Adrenal gland (tissue), 19 donors: ENCODE measurements at places on chromosomes 4 and X. TPM values are rescaled to one million over a fixed set of nuclear protein-coding genes. Genes with fewer than 3 reads are reported as not detected.

- H3K4me3 ChIP-seq = no peak overlapping the region
- H3K27me3 ChIP-seq = no peaks in the 10 kb centered on the region
- no peak overlapping the region for H3K27ac ChIP-seq
- no peak for DNase-seq
- no peaks in the 10 kb centered on the region for H3K36me3 ChIP-seq
These were observed 332.8 kb downstream of the SH2D1A start for GRCh38 chrX:124679199-124679598.

- no peak overlapping the region for H3K4me3 ChIP-seq
- H3K36me3 ChIP-seq = no peaks in the 10 kb centered on the region
- no peak for DNase-seq
- no peaks in the 10 kb centered on the region for H3K27me3 ChIP-seq
- no peaks in the 10 kb centered on the region for H3K4me1 ChIP-seq
- no peak overlapping the region for H3K27ac ChIP-seq
These were observed 237.8 kb downstream of the EVC2 start for GRCh38 chr4:5470318-5471198.

DNA sequence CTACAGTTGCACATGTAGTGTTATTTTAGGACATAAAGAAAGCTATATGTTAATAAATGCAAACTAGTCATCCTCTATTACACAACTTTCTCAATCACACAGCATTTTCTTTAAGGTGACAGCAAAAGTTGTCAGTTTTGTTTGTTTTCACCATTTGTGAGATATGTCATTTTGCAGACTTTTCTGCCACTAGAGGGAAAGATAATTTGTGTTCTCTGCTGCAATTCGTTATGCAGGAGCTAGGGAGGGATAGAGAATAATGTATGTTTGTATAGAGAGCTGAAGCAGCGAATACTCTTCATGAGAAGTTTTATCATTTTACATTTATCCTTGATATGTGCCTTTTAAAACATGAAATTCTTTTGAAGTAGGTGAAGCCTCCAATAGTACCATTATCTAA lies 670.6 kb upstream of the ATOH1 start:
- H3K4me3 ChIP-seq = no peak overlapping the region
- H3K4me1 ChIP-seq = no peaks in the 10 kb centered on the region
- no peak overlapping the region for H3K27ac ChIP-seq
- H3K36me3 ChIP-seq = no peaks in the 10 kb centered on the region
- no peaks in the 10 kb centered on the region for H3K27me3 ChIP-seq
- DNase-seq = no peak

DNA sequence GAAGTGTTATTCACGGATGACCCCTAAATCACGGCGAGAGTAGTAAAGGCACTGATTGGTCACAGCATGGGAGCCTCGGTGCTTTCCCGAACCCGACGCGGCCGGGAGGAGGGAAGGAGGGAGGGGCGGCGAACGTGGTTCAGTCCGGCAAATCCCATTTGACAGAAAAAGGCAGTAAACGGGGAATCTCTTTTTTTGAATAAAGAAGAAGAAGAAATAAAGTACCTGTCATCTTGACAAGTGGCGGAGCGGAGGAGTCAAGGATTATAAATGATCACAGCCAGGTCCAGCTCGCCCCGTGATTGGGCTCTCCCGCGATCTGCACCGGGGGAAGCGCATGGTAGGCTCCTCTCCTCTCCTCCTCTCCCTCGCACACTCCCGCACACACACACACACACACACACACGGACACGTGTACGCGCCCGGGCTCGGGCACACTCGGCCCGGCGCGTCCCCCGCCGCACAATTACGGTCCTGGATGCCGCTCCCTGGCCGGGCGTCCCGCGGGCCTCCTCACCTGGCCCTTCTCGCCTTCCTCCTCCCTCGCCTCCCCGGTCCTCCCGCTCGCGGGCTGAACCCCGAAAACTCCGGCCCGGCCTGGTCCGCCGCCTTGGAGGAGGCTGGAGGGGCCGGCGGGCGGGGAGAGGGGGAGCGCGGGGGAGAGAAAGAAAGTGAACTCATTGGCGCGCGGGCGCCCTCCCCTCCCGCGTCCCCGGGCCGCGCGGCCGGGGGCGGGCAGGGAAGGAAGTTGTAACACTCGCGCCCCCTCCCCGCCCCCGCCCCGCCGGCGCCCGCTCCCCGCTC lies 99.2 kb upstream of the TENM3 start:
- H3K36me3 ChIP-seq = no peaks in the 10 kb centered on the region
- no peaks in the 10 kb centered on the region for H3K27me3 ChIP-seq
- peak; percentile 75 for DNase-seq
- H3K27ac ChIP-seq = peak overlapping the region; percentile 80

GRCh38 chr4:129453524-129454200 lies 357.7 kb downstream of the C4orf33 start:
- H3K27me3 ChIP-seq = no peaks in the 10 kb centered on the region
- H3K27ac ChIP-seq = no peak overlapping the region
- no peaks in the 10 kb centered on the region for H3K36me3 ChIP-seq
- no peaks in the 10 kb centered on the region for H3K4me1 ChIP-seq
- H3K4me3 ChIP-seq = no peak overlapping the region

DNA sequence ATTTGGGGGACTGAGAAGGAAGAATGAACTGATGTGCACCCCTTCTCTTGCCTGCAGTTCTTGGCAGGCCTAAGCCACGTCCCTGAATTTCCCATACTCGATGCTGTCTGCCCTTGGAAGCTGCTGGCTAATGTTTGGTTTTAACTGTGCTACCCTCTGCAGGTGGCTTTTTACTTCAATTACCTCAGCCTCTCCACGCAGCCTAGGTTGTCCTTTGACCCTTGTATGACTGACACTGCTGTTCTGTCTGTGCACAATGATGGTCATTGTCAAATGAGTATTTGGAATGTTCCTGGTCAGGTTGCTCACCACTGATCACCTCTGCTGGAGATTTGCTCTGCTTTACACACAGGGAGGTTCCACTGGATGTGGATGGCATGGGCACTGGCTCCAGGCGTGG lies 137.1 kb downstream of the ZNF518B start:
- H3K27me3 ChIP-seq = no peaks in the 10 kb centered on the region
- H3K27ac ChIP-seq = no peak overlapping the region
- H3K36me3 ChIP-seq = no peaks in the 10 kb centered on the region
- H3K4me1 ChIP-seq = no peaks in the 10 kb centered on the region

DNA sequence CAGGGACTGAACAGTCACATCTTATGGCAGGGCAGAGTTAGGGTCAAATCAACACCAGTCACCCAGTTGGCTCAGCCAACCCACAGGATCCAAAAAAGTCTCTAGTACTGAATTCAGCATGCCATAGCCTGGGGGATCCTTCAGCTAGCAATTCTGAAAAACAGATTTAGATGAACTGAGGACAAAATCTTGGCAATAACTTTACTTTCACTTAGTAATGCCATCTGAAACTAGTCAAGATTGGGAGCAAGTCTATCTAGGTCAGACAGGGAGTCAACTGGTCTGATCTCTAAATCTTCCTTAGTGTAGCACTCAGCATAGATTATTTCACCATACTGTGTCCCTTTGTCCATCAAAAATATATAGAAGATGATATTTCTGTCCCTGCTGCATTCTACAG lies 76.0 kb downstream of the HHIP start:
- H3K27ac ChIP-seq = no peak overlapping the region
- DNase-seq = no peak
- H3K4me1 ChIP-seq = no peaks in the 10 kb centered on the region

DNA sequence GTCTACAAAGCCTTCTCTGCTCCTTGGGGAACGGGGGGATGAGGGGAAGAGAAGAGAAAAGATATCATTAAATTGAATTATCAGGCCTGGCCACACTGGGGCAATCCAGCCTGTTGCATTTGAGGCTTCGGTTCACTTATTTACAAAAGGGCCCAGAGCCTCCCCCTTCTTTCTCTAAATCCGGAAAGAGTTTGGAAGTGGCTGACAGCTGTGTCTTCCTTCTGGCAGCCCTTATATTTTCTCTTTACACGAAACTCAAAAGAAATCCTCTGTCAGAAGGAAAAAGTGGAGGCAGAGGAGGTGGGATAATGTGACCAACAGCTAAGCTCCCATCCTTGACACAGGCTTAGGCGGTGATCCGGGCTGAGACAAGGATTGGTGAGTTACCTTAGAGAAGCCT lies 158.3 kb upstream of the TAPT1 start:
- H3K27me3 ChIP-seq = no peaks in the 10 kb centered on the region
- H3K36me3 ChIP-seq = no peaks in the 10 kb centered on the region
- H3K4me1 ChIP-seq = no peaks in the 10 kb centered on the region
- no peak overlapping the region for H3K27ac ChIP-seq

DNA sequence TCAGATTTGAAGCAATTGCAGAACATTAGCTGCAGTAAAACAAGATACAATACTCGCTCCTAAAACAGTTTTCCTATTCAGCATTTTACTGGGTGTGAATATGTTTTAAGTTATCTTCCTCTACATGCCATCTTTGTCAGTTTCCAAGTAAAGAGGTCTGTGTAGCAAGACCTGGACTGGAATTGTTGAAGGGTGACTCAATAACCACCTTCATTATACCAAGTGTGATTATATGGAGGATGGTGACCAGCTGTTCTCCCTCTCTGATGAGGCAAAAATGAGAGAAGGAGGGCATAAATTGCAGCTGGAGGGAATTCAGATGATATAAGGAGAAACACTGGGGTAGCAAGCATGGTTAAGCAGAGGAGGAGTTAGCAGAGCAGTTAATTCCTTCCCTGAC lies 922.1 kb upstream of the SLIT2 start:
- no peaks in the 10 kb centered on the region for H3K27me3 ChIP-seq
- no peak overlapping the region for H3K27ac ChIP-seq
- H3K4me1 ChIP-seq = no peaks in the 10 kb centered on the region
- H3K36me3 ChIP-seq = no peaks in the 10 kb centered on the region

GRCh38 chr4:139692309-139693012 lies 26.8 kb downstream of the MGST2 start:
- no peak overlapping the region for H3K4me3 ChIP-seq
- H3K4me1 ChIP-seq = peaks cover 37% of the 10 kb centered on the region
- no peaks in the 10 kb centered on the region for H3K27me3 ChIP-seq
- H3K36me3 ChIP-seq = no peaks in the 10 kb centered on the region
- peak; percentile 56 for DNase-seq
- H3K27ac ChIP-seq = peak overlapping the region; percentile 61

- DNase-seq = no peak
- no peaks in the 10 kb centered on the region for H3K27me3 ChIP-seq
- no peak overlapping the region for H3K4me3 ChIP-seq
- no peaks in the 10 kb centered on the region for H3K4me1 ChIP-seq
- H3K36me3 ChIP-seq = no peaks in the 10 kb centered on the region
These were observed 1351.2 kb downstream of the STIM2 start for GRCh38 chr4:28211676-28212470.

HELT gene
- total RNA-seq = not detected

DDX53 gene
- not detected for total RNA-seq

PAK3 gene
- total RNA-seq = 10.3 TPM

CSAG1 gene
- not detected for total RNA-seq

BEX1 gene
- 36.2 TPM for total RNA-seq

SETD7 gene
- total RNA-seq = 39.6 TPM

SLAIN2 gene
- 42.0 TPM for total RNA-seq
